Adrenal gland (tissue), 19 donors: ENCODE measurements at places on chromosomes 11 and 22. TPM values are rescaled to one million over a fixed set of nuclear protein-coding genes. Genes with fewer than 3 reads are reported as not detected.

The TYR gene
- total RNA-seq, result 0.06 TPM

The TCN1 gene
- total RNA-seq, result not detected

The MMP13 gene
- total RNA-seq, result not detected

The INTS4 gene
- 37.1 TPM for total RNA-seq

The HOATZ gene
- total RNA-seq, result not detected

The P2RY6 gene
- total RNA-seq, result 5.1 TPM

The FOLR1 gene
- 2.6 TPM for total RNA-seq

The TIGD3 gene
- 0.33 TPM for total RNA-seq

The OR51A4 gene
- not detected for total RNA-seq

The CCDC157 gene
- total RNA-seq, result 3.3 TPM

The LAMTOR1 gene
- 129 TPM for total RNA-seq
